ENCODE measurements at places on chromosomes 2 and 18.

DNA sequence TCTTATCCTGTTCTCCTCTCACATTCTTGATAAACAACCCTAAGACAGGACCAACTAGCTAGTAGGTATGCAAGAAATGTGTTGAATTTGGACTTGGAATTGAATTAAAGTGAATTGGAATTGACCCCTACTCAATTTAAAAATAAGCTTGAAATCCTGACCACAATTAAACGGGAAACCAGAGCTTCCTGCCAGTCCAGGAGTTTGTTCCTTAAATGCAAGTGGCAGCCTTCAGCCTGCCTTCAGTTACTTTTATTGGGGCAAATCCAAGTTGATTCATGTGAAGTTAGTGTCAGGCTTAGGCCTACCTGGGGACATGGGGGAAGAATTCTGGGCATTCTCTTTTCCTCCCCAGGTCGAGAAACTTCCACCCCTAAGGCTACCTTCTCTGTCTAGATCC lies 457.6 kb downstream of the BCL11A start:
- DNase-seq = no peak

DNA sequence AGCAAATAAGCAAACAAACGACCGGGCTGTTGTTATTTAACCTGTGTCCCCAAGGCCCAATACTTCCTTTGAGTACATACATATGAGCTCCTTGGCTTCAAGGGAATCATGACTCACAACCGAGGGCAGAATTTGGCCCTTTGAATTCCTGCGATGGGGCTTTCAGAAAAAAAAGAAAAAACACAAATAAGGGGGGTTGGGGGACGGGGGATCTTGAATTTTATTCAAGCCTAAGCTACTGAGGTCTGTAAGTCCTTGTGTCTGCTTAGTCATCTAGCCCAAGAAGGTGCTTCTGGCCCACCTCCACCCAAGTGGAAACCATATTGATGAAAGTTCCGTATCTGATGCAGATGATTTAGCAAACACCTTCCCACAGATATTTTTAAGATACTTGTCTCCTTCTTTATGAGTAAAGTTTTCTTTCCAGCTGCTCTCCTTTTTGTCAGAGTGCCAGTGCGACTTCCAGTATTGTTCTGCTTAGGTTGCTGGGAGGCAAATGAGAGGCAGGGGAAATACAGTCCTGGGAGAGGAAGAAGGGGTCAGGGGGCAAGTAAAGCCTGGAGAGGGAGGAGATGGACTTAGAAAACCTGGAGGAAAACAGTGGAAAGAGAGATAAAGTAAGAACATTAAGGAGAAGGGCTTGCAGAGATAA lies 169.6 kb downstream of the ZEB2 start:
- DNase-seq = no peak

DNA sequence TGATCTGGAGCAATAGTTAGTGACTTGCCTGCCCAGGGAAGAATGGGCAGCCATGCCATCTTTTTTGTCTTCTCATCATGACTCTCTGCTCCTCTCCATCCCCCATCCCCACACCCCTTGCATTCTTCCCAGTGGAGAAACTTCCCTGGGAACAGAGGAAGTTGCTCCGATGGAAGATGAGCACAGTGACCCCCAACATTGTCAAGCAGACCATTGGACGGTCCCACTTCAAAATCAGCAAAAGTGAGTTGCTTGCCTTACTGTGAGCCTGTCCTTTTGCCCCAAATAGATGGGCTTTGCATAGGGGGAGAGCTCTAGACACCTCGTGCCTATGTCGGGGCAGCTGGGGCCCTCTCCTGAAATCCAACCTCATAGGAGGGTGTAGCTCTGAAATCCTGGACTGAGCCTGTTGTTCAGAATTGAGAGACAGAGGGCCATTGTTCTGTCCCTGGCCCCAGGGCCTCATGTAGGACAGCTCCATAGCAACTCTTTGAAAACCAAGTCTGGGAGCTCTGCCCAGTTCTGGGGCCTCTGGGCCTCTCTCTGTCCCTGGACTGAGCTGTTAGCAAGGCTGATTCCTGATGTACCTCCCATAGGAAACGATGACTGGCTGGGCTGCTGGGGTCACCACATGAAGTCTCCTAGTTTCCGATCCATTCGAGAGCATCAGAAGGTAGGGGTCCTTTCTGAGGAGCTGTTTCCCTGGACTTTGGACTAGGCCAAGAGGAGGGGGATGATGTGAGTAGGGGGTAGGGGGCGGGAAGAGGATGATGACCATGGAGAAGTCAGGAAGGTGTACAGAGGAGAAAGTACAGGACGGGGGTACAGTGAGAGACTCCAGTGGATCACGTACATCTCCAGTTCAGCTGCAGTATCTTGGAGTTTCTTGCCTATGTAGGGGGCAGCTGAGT lies 35.2 kb downstream of the TTLL4 start:
- DNase-seq = no peak

DNA sequence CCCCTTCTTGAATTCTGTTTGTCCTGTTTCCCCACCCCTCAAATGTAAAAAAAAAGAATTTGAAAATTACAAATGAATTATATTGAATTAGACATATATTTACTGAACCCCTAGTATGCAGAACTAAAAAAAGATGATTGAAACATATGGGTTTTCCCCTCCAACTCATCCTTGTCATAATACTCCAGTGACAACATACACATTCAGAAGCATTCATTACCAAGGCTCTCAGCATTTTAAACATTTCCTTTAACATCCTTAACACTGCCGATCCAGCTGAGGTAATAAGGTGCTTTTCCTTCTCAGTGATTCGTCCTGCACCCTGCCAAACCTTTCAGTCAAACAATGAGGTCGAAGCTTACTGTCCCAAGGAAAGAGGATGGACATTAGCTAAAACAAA lies 53.1 kb upstream of the DTNB start:
- DNase-seq = no peak

DNA sequence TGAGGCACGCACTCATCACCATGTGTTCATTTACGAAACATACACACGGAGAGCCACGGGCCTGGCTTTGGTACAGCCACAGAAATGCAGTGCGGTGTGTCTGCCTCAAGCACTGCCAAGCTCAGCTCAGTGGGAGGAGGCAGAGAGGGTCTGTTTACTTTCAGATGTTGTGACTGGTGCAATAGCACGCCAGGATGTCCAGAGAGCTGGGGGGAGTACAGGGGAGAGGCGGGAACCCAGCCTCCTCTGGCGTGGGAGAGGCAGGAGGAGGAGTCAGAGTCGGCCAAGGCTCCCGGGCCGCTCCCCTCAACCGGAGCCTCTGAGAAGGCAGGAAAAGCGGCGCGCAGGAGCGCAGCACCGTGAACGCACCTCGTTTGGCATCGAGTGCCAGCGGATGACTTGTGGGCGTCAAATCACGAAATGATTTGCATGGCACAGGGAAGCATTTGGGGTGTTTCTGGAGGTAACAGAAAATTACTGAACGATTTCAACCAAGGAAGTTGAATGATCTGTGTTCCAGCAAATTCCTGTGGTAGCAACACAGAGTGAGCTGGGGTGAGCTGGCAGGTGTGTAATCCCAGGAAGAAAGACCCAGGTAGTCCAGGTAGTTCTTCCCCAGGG lies 143.0 kb downstream of the ZNF516 start:
- peak; percentile 84 for DNase-seq

DNA sequence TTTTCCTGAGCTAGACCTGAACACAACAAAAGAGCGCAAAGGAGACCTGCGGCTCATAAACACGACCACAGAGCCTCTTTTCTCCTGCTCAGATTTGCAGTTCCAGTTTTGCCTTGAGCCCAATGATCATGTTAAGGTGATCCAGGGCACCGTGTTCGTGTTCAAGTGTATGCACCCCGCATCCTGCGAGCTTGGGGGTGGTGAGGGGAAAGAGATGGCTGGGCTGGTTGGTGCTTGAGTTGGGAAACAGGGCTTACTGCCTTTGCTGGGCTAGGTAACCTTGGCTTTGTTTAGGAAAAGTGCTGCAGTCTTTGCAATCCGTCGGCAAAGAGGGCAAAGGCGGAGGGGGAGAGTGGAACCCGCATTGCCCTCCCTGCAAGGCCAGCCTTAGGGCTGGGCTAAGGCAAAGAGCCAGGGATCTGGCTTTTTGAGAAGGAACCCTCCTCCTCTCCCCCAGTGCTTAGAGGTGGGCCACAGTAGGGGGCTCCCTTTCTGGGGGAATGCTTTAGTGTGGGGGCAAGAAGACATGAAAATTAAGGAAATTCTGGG lies 1.3 kb downstream of the HOXD10 start:
- no peak for DNase-seq

GRCh38 chr18:40983835-40984234 lies 971.2 kb upstream of the PIK3C3 start:
- no peak for DNase-seq

DNA sequence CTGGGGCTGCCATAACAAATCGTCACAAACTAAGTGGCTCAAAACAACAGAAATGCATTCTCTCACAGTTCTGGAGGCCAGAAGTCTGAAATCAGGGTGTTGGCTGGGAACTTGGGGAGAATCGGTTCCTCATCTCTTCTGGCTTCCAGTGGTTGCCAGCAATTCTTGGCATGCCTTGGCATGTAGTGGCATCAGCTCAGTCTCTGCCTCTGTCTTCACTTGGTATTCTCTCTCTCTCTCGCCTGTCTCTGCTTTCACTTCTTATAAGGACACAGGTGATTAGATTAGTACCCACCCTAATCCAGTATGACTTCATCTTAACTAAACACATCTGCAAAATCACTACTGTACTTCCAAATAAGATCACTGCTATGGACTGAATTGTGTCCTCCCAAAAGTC lies 695.4 kb upstream of the ID2 start:
- DNase-seq = no peak

DNA sequence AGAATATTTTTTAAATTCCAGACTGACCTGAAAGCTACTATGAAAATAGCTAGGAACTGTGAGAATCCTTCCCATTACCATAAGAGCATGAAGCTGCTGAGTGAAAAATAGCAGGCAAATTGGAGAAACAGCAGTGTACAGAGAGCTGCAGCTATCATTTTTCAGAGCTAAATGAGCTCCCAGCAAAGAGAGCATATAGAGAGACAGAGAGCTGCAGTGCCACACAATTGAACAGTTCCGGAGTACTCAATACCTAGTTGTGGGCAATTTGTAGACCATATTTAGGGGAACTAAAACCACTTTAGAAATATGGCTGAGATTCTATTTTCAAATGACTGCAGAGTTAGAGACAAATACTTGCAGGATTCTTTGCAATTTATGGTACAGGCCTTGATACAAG lies 645.3 kb downstream of the STK39 start:
- no peak for DNase-seq

DNA sequence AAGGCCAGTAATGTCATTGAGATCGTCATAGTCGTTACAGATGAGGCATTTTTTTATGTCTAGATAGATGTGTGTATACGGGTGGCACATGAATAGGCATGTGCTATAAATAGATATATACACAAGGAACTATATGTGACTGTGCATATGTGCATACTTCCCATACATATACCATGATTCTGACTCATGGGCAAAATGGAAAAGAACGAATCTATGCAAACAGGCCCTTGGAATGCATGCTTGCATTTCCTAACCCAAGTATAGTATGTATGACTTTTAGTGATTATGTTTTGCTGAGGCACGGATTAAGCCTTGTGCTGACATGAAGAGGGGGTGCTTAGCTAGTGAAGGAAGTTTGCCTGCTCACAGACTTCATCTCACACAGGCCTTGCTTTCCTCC lies 111.7 kb downstream of the BCL11A start:
- DNase-seq = no peak
